ENCODE measurements at places on chromosomes 12 and 14. TPM values are rescaled to one million over a fixed set of nuclear protein-coding genes. Genes with fewer than 3 reads are reported as not detected.

GPR84 gene
- under 0.01 TPM for total RNA-seq

PTPRQ gene
- total RNA-seq = not detected

DNAJC22 gene
- total RNA-seq = 0.87 TPM

ST8SIA1 gene
- under 0.01 TPM for total RNA-seq

SERPINA12 gene
- total RNA-seq = not detected

TAS2R8 gene
- not detected for total RNA-seq

PTPRB gene
- 112 TPM for total RNA-seq

IL31 gene
- total RNA-seq = not detected

PIWIL1 gene
- not detected for total RNA-seq

CATSPERB gene
- total RNA-seq = 3.6 TPM

FERMT2 gene
- 58.6 TPM for total RNA-seq

HOXC4 gene
- total RNA-seq = not detected

DNA sequence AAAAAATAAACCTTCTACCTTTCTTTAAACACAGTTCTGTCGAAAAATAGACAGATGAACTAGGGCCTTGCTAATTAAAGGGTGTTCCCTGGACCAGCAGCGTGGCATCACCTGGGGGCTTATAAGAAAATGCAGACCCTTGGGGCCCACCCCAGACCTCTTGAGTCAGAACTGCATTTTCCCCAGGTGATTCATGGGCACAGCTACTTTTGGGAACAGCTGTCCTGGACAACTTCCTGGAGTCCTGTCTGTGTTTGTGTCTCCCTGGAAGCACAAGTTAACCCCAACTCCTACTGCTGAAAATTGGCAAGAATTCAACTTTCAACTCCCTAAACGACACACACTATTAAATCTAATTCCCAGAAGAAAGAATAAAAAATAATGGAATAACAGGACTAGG is 17.8 kb downstream of the FBLN5 start:
- peak; percentile 16 for DNase-seq

DNA sequence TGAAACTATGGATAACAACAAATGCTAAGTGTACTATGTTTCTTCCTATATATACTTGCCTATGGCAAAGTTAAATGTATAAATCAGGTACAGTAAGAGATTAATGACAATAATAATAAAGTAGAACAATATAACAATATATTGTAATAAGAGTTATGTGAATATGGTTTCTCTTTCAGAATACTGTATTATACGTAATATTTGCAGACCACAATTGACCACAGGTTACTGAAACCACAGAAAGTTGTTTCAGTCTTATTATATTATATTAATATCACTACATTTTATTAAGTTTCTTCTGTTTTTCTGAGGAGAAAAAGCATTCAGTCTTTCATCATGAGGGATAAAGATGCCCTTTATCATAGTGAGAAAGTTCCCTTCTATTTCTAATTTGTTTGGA is 131.2 kb downstream of the EML1 start:
- no peak for DNase-seq

GRCh38 chr12:75581515-75581914 is 70.1 kb upstream of the KRR1 start:
- no peak for DNase-seq

DNA sequence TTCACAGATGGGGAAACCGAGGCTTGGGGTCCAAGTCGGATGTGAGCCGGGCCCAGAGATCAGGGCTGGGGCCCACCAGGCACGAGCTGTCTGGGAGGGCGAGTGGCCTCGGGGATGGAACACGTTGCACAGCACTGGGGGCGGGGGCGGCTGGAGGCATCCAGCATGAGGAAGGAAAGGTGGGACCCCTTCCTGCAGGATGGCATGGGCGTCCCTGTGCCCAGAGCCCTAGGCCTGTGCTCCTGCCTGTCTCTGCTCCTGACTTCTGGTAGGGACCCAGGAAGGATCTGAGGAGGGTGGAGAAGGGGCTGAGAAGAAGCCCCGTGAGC is 183.4 kb downstream of the KIF26A start:
- DNase-seq = no peak

DNA sequence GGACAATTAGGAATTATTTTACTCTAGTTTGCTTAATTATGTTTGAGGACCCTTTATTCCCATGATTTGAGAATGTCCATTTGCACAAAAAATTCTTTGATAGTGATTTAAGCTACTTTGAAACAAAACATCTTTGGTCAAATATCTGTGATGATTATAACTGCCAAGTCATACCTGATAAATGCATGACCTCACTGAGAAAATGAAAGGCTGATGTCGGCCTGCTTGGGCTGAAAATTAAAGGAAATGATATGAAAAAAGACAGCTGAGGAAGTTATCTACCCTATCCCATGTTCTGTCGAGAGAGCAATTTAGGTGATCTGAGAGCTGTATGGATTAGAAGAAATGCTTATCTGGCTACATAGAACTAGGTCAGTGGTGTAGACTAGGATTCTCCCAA is 43.6 kb downstream of the ATL1 start:
- DNase-seq = no peak

DNA sequence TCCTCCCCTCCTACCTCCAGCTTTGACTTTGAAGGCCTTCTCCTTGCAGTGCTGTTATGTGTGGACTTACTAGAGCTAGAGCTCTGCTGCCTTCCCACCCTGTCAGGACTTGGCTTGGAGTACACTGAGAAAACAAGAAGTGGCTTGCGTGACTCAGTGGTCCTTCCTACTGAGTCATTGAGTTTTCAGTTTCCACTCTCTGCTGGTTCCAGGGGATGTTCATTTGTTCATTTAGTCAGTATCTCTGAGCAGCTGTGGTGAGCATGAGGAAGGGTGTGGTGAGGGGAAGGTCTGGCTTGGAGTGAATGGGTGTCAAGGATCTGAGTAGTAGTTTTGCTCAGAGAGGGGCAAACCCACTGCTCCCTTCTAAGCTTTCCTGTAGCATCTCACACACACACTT is 17.2 kb upstream of the ELK3 start:
- DNase-seq = no peak

DNA sequence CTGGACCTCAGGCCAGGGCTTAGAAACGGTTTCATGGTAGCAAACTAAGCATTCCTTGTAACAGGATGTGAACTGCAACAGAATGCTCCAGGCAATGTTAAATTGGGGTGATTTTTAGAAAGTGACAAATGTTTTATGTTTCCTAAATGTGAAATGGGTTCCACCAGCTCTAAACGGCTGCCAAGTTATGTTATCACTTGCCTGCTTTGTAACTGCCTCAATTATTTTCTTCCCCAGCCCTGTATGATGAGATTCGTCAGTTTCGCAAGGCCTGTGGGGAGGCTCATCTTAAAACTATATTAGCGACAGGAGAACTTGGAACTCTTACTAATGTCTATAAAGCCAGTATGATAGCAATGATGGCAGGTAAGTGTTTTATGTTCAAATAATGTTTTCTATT is 70.9 kb downstream of the DERA start:
- DNase-seq = peak; percentile 42

GRCh38 chr12:112962561-112962960 is 15.8 kb upstream of the OAS2 start:
- no peak for DNase-seq

GRCh38 chr14:77557391-77557790 is 58.8 kb upstream of the ISM2 start:
- no peak for DNase-seq

GRCh38 chr14:49546766-49547165 is 39.4 kb downstream of the RPS29 start:
- DNase-seq = no peak

GRCh38 chr12:107296681-107297089 is 203.3 kb upstream of the CRY1 start:
- peak; percentile 47 for DNase-seq

- no peak for DNase-seq
Measured at GRCh38 chr12:63805704-63806672, 26.3 kb downstream of the RXYLT1 start.

DNA sequence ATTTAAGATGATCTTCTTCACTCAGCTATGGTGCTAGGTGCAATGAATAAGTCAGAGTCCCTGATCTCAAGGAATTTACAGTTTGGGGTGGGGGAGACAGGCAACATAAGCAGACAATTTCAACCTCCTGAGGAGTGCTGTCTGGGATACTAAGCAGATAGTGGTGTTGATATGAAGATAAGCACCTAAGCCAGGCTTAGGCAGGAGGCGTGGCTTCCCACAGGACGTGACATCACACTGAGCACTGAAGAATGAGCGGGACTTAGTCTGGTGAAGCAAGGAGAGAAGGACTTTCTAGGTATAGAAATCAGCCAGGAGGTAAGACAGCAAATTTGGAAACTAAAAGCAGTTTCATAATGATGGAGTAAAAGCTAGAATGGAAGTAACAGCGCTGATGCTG is 6.8 kb downstream of the PRPH start:
- no peak for DNase-seq

- no peak for DNase-seq
Measured at GRCh38 chr12:42076976-42077375, 67.7 kb downstream of the GXYLT1 start.

DNA sequence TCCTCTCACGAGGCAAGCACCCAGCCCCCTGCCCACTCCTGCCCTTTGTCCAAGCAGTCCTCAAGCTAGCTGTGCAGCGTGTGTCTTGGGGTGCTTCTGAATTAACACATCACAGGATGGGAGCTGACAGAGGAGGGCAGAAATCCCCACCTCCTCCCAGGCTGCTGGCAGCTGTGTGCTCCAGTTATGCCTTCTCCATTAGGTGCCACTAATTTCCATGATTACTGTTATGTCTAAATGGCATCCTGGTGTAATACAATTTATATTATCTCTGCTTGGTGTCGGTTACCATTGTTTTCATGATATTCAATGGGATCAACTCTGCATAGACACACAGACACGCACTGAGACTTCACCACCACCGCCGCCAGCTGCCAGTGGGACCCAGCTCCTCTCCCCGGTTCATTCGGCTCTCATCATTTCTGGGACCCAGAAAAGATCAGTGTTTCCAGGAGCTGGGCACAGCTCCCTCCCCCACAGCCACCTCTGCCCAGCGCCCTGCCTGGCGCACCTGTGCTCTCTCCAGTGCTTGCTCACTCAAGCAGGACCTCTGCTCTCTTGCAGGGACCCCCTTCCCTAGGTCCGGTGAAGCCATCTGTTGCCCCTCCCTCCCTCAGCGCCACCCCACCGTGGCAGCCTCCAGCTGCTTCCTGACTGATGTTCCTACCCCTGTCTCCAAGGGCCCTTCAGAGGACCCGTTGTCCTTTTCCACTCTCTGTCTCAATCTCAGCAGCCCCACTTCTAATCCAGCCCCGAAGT is 167.5 kb upstream of the FKBP4 start:
- DNase-seq = no peak

DNA sequence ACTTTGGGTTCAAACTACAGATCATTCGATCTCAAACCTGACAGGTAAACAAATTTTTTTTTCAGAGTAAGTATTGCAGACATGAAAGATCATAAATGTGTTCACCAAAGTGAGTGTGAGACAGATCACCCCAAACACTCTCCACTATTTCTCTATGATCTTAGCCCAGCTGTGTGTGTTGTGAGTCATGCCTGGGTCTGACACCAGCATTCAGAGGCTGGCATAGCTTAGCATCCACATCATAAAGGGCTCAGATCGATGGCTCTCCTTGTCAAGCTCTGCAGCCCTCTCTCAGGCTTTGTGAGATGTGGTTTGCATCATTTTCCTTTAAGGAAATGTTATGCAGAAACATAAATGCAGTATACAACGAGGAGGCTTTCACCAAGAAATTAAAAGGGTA is 164.9 kb downstream of the ETV6 start:
- peak; percentile 35 for DNase-seq

GRCh38 chr12:3277306-3277943 is 200.2 kb downstream of the TSPAN9 start:
- no peak for DNase-seq

DNA sequence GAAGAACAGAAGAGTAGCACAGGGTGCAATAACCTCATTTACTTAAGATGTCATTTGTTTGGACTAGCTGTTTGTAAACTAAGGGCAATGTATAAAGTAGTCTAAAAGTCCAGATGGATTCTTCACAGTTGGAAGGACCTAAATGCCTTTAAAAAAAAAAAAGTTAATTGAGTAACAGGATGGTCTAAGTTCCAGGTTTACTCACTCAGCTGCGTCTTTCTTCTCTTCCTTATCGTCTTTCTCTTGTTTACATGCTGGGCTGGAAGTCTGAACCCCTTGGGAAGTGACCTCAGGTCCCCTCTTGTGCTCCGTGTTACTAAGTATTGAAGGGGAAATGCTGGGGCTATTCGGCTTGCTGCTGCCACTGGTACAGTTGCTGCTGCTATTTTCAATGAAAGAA is 82.5 kb downstream of the SH2B3 start:
- DNase-seq = peak; percentile 42

DNA sequence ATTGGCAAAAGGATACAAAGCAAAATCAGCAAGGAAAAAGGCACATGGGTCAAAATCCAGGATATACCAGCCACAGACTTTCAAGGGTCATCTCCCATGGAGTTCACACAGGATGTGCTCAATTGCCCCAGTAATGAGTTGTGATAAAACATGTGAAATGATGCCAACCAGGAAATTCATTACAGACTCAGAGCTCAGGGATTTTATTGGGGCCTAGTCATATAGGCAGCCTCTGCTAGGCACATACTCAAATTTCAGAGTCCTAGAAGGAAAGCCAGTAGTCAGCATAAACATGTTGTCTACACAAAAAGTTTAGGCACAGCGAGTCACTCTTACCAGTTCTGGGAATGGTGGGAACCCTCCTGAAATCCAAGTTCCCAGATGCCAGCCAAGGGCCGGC is 64.4 kb upstream of the OSBPL8 start:
- peak; percentile 44 for DNase-seq

DNA sequence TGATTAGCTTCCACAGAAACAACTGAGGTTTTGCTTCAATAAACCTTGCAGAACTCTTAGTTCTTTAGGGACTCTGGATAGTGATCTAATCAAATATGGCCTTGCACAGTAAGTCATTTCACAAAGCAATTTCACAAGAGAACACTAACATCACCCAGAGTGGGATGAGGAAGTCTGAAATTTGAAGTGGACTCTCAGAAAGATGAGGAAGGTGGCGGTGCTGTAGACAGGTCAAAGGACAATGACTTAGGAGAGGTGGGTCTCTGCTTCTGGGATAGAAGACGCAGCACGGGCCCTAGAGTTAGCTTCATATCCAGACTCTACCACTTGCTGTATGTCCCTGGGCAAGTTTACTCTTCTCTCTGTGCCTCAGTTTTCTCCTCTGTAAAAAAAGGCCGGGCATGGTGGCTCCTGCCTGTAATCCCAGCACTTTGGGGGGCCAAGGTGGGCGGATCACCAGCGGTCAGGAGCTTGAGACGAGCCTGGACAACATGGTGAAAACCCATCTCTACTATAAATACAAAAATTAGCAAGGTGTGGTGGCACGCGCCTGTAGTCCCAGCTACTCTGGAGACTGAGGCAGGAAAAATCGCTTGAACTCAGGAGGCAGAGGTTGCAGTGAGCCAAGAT is 18.9 kb downstream of the FOS start:
- no peak for DNase-seq

GRCh38 chr12:99670635-99671034 is 23.1 kb downstream of the GARIN6 start:
- DNase-seq = no peak

DNA sequence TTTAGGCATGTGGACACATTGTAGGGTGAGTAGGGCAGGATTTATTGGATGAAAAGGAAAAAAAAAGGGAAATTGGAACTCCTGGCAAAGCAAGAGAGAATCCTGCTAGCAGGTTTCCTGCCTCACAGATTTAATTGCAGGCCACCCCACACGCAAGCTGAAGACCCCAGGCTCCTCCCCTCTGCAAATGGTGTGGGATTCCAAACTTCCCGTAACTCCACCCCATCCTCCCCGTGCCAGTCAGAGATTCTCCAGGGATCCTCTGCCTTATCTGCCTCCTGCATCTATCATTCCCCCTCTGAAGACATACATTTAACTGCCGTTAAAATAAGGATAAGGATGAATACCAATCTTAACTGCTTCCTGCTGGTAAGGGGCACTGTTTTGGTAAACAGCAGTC is 249.8 kb upstream of the GARIN2 start:
- DNase-seq = no peak
